ENCODE measurements at places on chromosomes 6 and 20.

DNA sequence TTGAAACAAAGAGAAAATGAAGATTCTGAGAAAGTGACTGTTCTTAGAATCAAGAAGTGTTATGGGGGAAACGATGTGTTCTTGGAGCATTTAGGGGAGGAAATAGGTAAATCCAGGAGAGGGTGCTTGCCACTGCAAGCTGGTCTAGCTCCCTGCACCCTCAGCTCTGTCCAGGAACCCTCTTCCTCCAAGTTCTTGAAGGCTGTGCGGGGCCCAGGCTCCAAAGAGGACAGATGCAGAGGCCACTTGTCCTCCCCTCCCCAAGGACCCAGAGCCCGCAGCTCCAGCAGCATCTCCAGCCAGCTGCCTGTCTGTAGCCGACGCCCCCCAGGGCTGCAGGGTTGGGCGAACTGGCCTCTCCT, 87.9 kb downstream of the CDC5L start:
- H3K27ac ChIP-seq: no peak overlapping the region
- peaks cover 8% of the 10 kb centered on the region for H3K4me1 ChIP-seq
- peaks cover 9% of the 10 kb centered on the region for H3K27me3 ChIP-seq
- no peak overlapping the region for H3K4me3 ChIP-seq
- no peak for DNase-seq

- H3K27me3 ChIP-seq: no peaks in the 10 kb centered on the region
- H3K27ac ChIP-seq: no peak overlapping the region
- H3K4me3 ChIP-seq: no peak overlapping the region
- H3K36me3 ChIP-seq: no peaks in the 10 kb centered on the region
- no peak for DNase-seq
- no peaks in the 10 kb centered on the region for H3K4me1 ChIP-seq
These were observed 1368.8 kb upstream of the ADGRB3 start for GRCh38 chr6:67265996-67266921.

GRCh38 chr6:42841844-42842584, 37.4 kb upstream of the RPL7L1 start:
- no peak overlapping the region for H3K4me3 ChIP-seq
- H3K27ac ChIP-seq: no peak overlapping the region
- peaks cover 8% of the 10 kb centered on the region for H3K36me3 ChIP-seq
- H3K27me3 ChIP-seq: no peaks in the 10 kb centered on the region
- H3K4me1 ChIP-seq: no peaks in the 10 kb centered on the region

GRCh38 chr20:57656821-57657534, 36.8 kb upstream of the ZBP1 start:
- H3K27me3 ChIP-seq: peaks cover 44% of the 10 kb centered on the region
- H3K36me3 ChIP-seq: no peaks in the 10 kb centered on the region

- no peak overlapping the region for H3K27ac ChIP-seq
- H3K27me3 ChIP-seq: peaks cover 13% of the 10 kb centered on the region
- H3K4me1 ChIP-seq: no peaks in the 10 kb centered on the region
- DNase-seq: no peak
These were observed 124.7 kb upstream of the TCF21 start for GRCh38 chr6:133764008-133764753.

GRCh38 chr20:41135888-41136679, 1.3 kb upstream of the PLCG1 start:
- peaks cover 45% of the 10 kb centered on the region for H3K4me1 ChIP-seq
- no peak for DNase-seq
- peaks cover 20% of the 10 kb centered on the region for H3K36me3 ChIP-seq
- H3K27me3 ChIP-seq: no peaks in the 10 kb centered on the region
- peak overlapping the region; percentile 78 for H3K4me3 ChIP-seq
- peak overlapping the region; percentile 91 for H3K27ac ChIP-seq

- H3K36me3 ChIP-seq: no peaks in the 10 kb centered on the region
- no peak overlapping the region for H3K27ac ChIP-seq
- no peak for DNase-seq
- H3K4me3 ChIP-seq: no peak overlapping the region
- no peaks in the 10 kb centered on the region for H3K27me3 ChIP-seq
These were observed 149.3 kb upstream of the CCN2 start for GRCh38 chr6:132100388-132100990.

DNA sequence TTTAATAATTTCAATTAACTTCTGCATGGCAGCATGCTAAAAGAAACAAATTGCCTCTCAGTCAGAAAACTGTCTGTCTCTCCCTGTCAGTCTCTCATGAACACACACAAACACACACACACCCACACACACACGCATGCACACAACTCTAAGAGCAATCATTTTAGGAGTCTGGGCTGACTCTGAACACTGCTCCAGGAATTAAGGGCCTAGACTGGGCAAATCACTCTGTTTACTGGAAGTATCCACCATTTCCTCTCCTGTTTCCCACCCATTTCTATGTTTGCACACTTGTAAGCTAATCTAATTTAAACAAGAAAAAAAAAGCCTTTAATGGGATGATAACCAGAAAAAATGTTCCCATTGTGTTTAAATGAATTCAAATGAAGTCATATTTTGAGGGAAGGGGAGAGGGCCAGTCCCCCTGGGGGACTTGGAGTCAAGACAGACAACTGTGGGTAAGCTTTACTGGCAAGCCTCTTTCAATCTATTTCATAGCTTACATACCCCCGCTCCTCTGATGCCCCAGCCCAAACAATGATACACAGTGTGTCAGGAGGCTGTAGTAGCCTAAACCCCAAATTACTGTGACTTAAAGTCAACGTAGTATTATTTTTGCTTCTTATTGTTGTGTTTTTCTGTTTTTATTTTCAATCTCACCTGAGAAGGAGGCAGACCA, 447.8 kb upstream of the FLRT3 start:
- DNase-seq: no peak
- no peaks in the 10 kb centered on the region for H3K4me1 ChIP-seq
- H3K36me3 ChIP-seq: no peaks in the 10 kb centered on the region
- no peaks in the 10 kb centered on the region for H3K27me3 ChIP-seq
- H3K27ac ChIP-seq: no peak overlapping the region

GRCh38 chr20:50271176-50271575, 80.5 kb downstream of the CEBPB start:
- no peak for DNase-seq
- H3K36me3 ChIP-seq: no peaks in the 10 kb centered on the region
- no peaks in the 10 kb centered on the region for H3K4me1 ChIP-seq
- H3K4me3 ChIP-seq: no peak overlapping the region

GRCh38 chr6:111657146-111657545, 51.5 kb upstream of the TRAF3IP2 start:
- no peaks in the 10 kb centered on the region for H3K4me1 ChIP-seq
- no peak overlapping the region for H3K4me3 ChIP-seq
- no peak for DNase-seq
- no peaks in the 10 kb centered on the region for H3K27me3 ChIP-seq

DNA sequence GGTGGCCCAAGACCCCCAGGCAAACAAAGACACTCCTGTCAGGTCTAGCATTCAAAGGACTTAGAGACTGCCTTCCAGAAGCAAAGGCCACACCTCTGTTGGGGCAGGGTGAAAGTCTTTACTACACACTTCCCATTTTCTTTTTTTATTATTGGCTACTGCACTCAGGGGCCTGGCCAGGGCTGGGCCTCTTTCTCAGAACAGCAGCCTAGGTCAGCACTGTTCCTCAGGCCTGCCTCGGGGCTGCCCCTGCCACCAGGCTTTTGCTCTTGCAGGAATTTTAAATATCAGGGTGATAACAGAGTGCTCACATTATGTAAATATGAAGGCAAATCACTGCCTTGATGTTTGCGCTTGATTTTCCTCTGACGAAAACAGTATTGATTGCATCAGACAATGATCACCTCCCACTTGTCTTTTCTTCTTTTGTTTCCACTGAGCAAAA, 18.5 kb downstream of the GSTA4 start:
- H3K27me3 ChIP-seq: peaks cover 41% of the 10 kb centered on the region
- no peaks in the 10 kb centered on the region for H3K4me1 ChIP-seq
- H3K27ac ChIP-seq: no peak overlapping the region
- no peak for DNase-seq
- H3K4me3 ChIP-seq: no peak overlapping the region

DNA sequence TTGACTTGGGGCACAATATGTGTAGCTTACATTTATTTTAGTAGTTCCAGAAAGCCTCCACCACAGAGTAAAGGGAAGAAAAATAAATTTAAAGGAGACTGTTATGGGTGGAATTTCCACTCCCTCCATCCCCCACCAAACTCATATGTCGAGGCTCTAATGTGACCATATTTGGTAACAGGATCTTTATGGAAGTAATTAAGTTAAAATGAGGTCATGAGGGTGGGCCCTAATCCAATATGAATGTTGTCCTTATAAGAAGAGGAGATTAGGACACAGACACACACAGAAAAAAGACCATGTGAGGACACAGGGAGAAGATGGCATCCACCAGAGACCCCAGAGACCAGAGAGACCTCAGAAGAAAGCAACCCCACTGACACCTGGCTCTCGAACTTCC, 189.7 kb downstream of the EDN1 start:
- H3K4me3 ChIP-seq: no peak overlapping the region
- H3K4me1 ChIP-seq: no peaks in the 10 kb centered on the region
- H3K27ac ChIP-seq: no peak overlapping the region
- no peak for DNase-seq
- H3K36me3 ChIP-seq: no peaks in the 10 kb centered on the region

- no peak for DNase-seq
- H3K4me3 ChIP-seq: no peak overlapping the region
- no peaks in the 10 kb centered on the region for H3K27me3 ChIP-seq
- H3K27ac ChIP-seq: no peak overlapping the region
- H3K36me3 ChIP-seq: no peaks in the 10 kb centered on the region
These were observed 5.6 kb upstream of the CCDC170 start for GRCh38 chr6:151488226-151488625.

- no peak overlapping the region for H3K4me3 ChIP-seq
- peaks cover 11% of the 10 kb centered on the region for H3K4me1 ChIP-seq
- no peak overlapping the region for H3K27ac ChIP-seq
- H3K27me3 ChIP-seq: no peaks in the 10 kb centered on the region
- no peak for DNase-seq
These were observed 264.1 kb downstream of the CDC5L start for GRCh38 chr6:44651604-44652003.

DNA sequence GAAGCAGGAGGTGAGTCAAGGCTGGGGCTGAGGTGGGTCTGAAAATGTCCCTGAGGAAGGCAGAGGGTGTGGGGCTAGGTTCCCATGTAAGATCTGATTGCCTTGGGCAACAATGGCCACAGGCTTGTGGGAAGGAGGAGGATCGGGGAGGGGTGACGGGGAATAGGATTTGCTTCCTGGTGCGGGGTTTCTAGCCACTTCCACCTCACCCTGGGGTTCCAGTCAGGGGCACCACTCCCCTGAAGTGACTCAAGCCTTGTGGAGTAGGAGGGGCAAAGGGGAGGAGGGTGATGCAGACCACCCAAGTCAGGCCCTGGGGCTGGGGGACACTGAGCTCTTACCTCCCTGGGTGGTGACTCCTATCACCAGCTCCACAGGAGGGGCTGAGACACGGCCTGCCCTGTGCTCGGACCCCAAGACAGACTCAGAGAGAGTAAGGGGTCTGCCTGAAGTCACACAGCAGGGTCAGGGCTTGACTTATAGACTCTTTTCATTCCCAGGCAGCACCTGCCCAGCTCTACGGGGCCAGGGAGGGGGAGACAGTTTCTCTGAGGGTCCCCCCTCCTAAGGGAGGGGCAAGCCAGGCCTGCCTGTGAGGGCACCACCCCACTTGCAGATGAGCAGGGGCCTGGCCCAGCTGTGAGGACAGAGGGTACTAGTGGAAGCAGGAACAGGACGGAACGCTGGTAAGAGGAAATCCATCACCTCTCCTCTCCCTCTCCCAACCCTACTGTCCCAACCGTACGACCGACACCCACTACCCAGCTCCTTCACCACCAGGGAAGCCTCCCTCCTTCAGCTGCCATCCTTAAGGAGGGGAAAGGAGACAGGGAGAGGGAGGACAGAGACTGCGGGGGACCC, 12.4 kb upstream of the SPDEF start:
- H3K36me3 ChIP-seq: no peaks in the 10 kb centered on the region
- no peaks in the 10 kb centered on the region for H3K4me1 ChIP-seq
- no peaks in the 10 kb centered on the region for H3K27me3 ChIP-seq
- no peak overlapping the region for H3K4me3 ChIP-seq

DNA sequence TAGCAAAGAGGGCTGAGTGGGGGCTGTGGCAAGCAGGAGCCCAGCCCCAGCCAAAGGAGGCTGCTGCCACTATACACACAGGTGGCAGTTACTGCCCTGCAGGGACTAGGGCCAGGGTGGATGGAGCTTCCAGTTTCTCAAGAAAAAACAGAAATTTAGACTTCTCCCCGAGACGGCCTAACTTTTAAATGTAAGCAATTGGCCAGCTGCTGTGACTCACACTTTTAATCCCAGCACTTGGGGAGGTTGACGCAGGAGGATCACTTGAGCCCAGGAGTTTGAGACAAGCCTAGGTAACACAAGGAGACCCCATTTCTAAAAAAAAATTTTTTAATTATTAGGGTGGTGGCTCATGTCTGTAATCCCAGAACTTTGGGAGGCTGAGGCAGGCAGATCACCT, 98.2 kb upstream of the NFATC2 start:
- DNase-seq: no peak
- H3K27ac ChIP-seq: no peak overlapping the region
- no peaks in the 10 kb centered on the region for H3K27me3 ChIP-seq
- no peak overlapping the region for H3K4me3 ChIP-seq
- no peaks in the 10 kb centered on the region for H3K4me1 ChIP-seq

GRCh38 chr6:18405477-18406293, 18.5 kb downstream of the RNF144B start:
- no peaks in the 10 kb centered on the region for H3K36me3 ChIP-seq
- H3K27ac ChIP-seq: no peak overlapping the region
- H3K27me3 ChIP-seq: no peaks in the 10 kb centered on the region
- H3K4me3 ChIP-seq: no peak overlapping the region
- DNase-seq: no peak
